A549 treated with Mapracorat at 1 μM for 4 hours (cell line): ENCODE measurements at places on chromosomes 6 and 20. TPM values are rescaled to one million over a fixed set of nuclear protein-coding genes. Genes with fewer than 3 reads are reported as not detected.

Gene BHLHE23
- not detected in 5 replicates for total RNA-seq

Gene TM9SF4
- total RNA-seq: 32.8 to 36.9 TPM (median 35.9 TPM) in 5 replicates

Gene PDE7B
- 0.66 to 0.92 TPM (median 0.70 TPM) in 5 replicates for total RNA-seq

Gene TFAP2D
- not detected in 5 replicates for total RNA-seq

Gene GATA5
- total RNA-seq: 0.41 to 0.78 TPM (median 0.70 TPM) in 5 replicates

Gene BEND6
- total RNA-seq: 0.70 to 0.99 TPM (median 0.87 TPM) in 5 replicates

Gene CD109
- 38.4 to 68.4 TPM (median 59.4 TPM) in 5 replicates for total RNA-seq

Gene CDYL
- total RNA-seq: 20.4 to 23.1 TPM (median 20.9 TPM) in 5 replicates

Gene WFDC5
- total RNA-seq: not detected in 5 replicates

Gene HLA-DQA1
- total RNA-seq: not detected in 5 replicates

Gene C20orf96
- 11.0 to 12.2 TPM (median 11.9 TPM) in 5 replicates for total RNA-seq

Gene HDAC2
- 73.1 to 90.7 TPM (median 78.8 TPM) in 5 replicates for total RNA-seq

Gene GCNT2
- 4.9 to 6.3 TPM (median 5.5 TPM) in 5 replicates for total RNA-seq

Gene PSMB8
- total RNA-seq: 17.9 to 21.8 TPM (median 20.1 TPM) in 5 replicates

Gene ARFGEF3
- total RNA-seq: 0.43 to 0.69 TPM (median 0.49 TPM) in 5 replicates

Gene CGA
- 0.19 to 0.43 TPM (median 0.29 TPM) in 5 replicates for total RNA-seq

Gene TDRD6
- total RNA-seq: not detected in 5 replicates

Gene BPI
- not detected in 5 replicates for total RNA-seq

Gene CHRNA4
- 0.15 to 0.38 TPM (median 0.34 TPM) in 5 replicates for total RNA-seq

Gene C20orf141
- total RNA-seq: 0.39 to 0.49 TPM in 2 of 5 replicates, not detected in the others

Gene BAG2
- total RNA-seq: 6.9 to 7.7 TPM (median 7.5 TPM) in 5 replicates

Gene PRDM13
- total RNA-seq: 0.88 to 1.3 TPM (median 1.1 TPM) in 5 replicates

Gene MYLK4
- 0.10 to 0.21 TPM (median 0.14 TPM) in 5 replicates for total RNA-seq

Gene TSPO2
- not detected in 5 replicates for total RNA-seq

Gene CRISP3
- not detected in 5 replicates for total RNA-seq

Gene CCDC28A
- total RNA-seq: 11.8 to 14.3 TPM (median 13.3 TPM) in 5 replicates

Gene HLA-G
- total RNA-seq: not detected in 5 replicates

Gene CYP39A1
- total RNA-seq: 0.20 TPM in 1 of 5 replicates, not detected in the others

Gene ZNF335
- 6.8 to 10.2 TPM (median 9.2 TPM) in 5 replicates for total RNA-seq

Gene MEI4
- not detected in 5 replicates for total RNA-seq

Gene SLC17A2
- total RNA-seq: not detected in 5 replicates

Gene SYNDIG1
- total RNA-seq: 1.4 to 2.2 TPM (median 1.8 TPM) in 5 replicates

Gene NAPB
- 2.8 to 3.4 TPM (median 3.3 TPM) in 5 replicates for total RNA-seq

Gene TULP1
- total RNA-seq: not detected in 5 replicates

Gene CDSN
- 0.05 TPM in 1 of 5 replicates, not detected in the others for total RNA-seq

Gene GMPR
- total RNA-seq: 3.8 to 6.8 TPM (median 6.0 TPM) in 5 replicates

Gene OTOR
- not detected in 5 replicates for total RNA-seq

Gene EPB41L1
- 58.5 to 81.6 TPM (median 74.2 TPM) in 5 replicates for total RNA-seq

Gene GSTA2
- total RNA-seq: not detected in 5 replicates

Gene MYO6
- 6.4 to 7.7 TPM (median 6.7 TPM) in 5 replicates for total RNA-seq

Gene CCDC167
- total RNA-seq: 42.3 to 51.4 TPM (median 45.0 TPM) in 5 replicates

Gene PRPH2
- total RNA-seq: not detected in 5 replicates

Gene ELMO2
- 18.5 to 21.3 TPM (median 19.8 TPM) in 5 replicates for total RNA-seq

Gene CYP24A1
- 91.5 to 166 TPM (median 140 TPM) in 5 replicates for total RNA-seq

Gene PROKR2
- not detected in 5 replicates for total RNA-seq
